Stimulated activated CD8-positive, alpha-beta memory T cell treated with anti-CD3 and anti-CD28 coated beads, Interleukin-7, amount 100 ng/mL, for 4 hours (primary cell): ENCODE measurements at places on chromosomes 2 and 18.
A peak's percentile ranks its signal among the peaks of the same experiment; 100 is the strongest.

DNA sequence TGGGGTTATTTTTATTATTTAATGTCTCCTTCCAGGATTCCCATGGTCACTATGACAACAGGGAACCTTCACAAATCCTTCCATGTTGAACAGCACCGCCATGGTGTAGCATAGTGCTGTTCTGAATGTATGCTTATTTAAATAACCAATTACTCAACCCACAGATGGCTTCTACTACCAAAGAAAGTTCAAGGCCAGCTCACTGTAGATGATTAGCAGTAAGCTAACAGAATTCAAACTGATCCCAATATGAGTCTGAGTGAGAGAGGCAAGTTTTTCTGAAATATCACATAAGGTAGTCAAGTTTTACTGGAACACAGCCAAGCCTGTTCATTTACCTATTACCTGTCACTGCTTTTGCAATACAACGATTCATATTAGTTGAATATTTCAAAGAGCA lies 51.2 kb downstream of the CLASP1 start:
- DNase-seq: no peak

DNA sequence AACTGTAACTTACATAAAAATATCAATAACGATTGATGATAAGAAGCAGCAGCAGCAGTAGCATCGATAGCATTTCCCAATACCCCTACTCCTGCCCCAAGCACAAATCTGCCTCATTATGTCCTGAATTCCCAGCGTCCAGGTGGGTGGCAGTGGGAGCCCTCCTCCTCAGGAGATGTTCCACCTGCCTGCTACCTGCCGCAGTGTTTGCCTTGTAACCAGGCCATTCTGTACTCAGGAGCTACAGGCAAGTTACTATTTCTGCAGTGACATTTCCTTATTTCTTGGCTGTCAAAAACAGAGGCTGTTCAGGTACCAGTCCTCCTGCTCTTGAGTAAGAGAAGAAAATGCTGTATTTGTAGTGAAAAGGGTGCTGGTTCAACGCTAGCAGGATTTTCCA lies 236.4 kb downstream of the CNTNAP5 start:
- DNase-seq: no peak

GRCh38 chr2:58606799-58607198 lies 365.7 kb upstream of the FANCL start:
- DNase-seq: no peak

DNA sequence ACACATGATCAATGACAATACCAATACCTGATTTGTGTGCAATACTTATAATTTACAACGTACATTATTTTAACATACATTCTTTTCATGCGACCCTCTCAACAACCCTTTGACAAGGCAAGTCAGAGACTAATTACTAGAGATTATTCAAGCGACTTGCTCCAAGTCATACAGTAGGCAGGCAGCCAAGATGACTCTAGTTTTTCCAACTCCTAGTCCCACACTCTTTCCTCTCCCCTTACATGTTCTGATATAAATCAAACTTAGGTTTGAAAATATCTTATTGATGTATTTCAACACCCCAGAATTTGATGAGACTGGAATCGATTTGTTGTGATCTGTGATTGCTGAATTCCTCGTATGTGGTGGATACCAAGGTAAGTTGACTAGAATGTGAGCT lies 8.0 kb upstream of the CYP27C1 start:
- no peak for DNase-seq

- no peak for DNase-seq
Observed at GRCh38 chr2:214108598-214108997, 302.3 kb upstream of the VWC2L start.

GRCh38 chr2:180905002-180905401 lies 75.4 kb upstream of the UBE2E3 start:
- no peak for DNase-seq

DNA sequence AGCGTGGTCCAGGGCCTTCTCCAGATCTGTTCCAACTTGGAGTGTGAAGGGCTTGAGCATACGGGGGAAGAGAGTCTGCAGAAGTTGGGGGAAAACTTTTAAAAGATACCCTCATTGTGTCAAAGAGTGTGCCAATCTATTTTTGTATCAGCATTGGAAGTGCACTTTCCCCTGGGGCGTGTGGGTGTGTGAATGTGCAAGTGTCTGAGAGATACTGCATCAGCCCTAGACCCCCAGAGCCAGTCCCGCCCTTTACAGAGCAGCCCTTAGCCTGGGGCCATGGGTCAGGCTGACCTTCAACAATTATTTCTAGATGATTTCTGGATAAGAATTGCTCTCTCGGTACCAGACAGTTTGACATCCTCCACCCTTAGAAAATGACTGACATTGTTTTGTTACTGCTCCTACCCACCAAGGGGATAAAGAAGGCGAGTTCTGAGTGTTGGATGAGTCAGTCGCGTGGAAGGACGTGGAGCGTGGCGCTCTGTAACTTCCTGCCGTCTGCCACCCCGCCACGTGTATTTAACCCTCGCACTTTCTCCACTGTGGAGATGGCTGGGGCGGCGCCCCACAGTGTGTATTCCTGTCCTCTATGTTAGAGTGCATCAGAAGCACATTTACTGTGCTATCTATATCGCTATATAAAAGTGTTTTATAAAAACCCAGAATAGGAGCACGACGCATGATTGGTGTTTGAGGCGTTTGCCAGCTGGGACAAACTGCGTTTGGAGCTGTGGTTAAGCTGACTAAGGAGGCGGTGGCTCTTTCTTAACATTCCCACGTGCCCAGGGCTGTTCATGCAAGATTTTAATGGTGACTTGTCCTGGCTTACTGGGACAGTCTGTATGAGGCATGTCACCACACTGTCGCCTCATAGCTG lies 122.6 kb downstream of the CABLES1 start:
- no peak for DNase-seq

DNA sequence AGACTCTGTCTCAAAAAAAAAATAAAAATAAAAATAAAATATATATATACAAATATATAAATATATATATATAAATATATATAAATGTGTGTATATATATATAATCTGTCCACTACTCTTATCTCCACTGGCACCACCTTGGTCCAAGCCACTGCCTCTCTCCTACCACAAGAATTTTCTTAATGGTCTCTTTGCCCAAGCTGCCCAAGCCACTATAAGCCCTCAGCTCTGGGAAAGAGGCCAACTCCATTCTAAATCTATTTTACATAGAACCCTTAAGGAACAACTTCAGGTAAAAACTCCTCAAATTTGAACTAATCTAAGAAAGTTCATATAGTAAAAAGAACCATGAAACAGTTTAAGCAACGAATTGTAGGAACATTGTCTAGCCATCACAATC lies 45.6 kb upstream of the GREB1L start:
- no peak for DNase-seq

GRCh38 chr2:194271293-194271961 lies 1385.6 kb upstream of the SLC39A10 start:
- no peak for DNase-seq

GRCh38 chr2:158968396-158969161 lies at the start of gene TANC1:
Gene TANC1 (plus strand): TSS chr2:158968640. CDS start chr2:159065911, 97,271 bp downstream.
- DNase-seq: no peak

DNA sequence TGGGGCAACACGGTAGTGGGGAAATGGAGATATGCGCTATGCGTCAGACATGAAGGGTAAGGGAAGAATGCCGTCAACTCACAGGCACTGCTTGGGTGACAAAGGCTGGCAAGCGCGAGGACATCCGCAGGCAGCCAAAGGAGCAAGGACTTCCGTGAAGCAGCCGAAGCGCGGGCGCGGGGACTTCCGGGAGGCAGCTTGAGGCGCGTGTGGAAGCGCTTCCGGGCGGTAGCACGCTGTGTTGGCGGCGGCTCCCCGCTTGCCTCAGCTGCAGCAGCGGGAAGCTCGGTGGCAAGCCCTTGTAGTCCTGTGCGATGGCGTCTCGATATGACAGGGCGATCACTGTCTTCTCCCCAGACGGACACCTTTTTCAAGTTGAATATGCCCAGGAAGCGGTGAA lies at the start of gene PSMA8:
Gene PSMA8, plus strand, starts transcription at position 218 of the 400 bp plus-strand sequence. Its CDS starts 97 bp downstream, at position 315.
- DNase-seq: peak; percentile 59

DNA sequence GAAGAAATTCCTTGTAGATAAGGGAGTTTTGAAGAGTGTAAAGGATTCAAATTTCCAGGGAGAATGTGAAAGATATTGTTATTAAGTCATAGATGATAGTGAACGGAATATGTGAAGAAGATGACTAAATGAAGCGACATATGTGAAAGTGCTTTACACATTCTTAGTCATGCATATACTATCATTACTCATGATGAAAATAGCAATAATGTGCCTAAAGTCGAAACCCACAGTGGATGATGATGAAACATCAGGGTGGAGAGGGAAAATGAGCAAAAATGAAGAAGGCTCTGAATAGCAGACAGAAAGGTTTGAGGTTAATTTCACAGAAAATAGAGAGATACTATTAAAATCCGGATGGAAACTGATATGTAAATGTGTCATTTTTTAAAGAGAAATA lies 1237.1 kb downstream of the LRP1B start:
- DNase-seq: no peak

GRCh38 chr2:43171789-43172188 lies 54.6 kb downstream of the ZFP36L2 start:
- DNase-seq: no peak

- DNase-seq: no peak
Observed at GRCh38 chr2:189337656-189338055, 103.6 kb upstream of the WDR75 start.

DNA sequence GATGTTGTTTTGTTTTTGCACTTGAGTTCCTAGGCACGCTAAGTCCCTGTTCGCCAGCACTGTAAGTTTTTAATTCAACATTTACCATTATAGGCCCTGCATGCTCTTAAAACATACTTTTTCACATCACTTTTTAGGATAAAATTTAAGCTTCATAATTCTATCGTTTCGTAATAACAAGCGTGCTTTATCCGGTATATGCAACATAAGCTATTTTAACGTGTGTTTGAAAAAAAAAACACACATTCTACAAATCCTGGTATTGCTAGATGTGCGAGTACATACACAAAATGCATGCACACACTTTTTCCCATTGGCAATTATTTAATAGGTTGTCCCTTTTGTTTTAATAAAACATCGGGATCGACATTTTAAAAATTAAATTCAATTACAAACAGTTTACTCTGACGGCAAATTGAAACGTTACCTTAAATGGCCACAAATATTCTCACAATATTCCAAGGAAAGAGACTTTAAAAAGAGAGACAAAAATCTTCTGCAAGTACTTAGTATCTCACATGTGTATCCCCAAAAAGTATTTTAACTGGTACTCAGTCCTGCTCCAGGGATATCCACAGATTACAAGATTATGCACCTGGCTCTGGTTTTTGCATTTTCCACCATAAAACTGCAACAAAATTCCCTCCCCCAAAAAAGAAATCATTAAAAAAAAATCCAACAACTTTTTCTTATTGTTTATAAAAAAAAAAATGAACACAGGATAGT lies 1.0 kb upstream of the TCF4 start:
- no peak for DNase-seq

GRCh38 chr2:1951586-1951985 lies 207.3 kb upstream of the PXDN start:
- no peak for DNase-seq

DNA sequence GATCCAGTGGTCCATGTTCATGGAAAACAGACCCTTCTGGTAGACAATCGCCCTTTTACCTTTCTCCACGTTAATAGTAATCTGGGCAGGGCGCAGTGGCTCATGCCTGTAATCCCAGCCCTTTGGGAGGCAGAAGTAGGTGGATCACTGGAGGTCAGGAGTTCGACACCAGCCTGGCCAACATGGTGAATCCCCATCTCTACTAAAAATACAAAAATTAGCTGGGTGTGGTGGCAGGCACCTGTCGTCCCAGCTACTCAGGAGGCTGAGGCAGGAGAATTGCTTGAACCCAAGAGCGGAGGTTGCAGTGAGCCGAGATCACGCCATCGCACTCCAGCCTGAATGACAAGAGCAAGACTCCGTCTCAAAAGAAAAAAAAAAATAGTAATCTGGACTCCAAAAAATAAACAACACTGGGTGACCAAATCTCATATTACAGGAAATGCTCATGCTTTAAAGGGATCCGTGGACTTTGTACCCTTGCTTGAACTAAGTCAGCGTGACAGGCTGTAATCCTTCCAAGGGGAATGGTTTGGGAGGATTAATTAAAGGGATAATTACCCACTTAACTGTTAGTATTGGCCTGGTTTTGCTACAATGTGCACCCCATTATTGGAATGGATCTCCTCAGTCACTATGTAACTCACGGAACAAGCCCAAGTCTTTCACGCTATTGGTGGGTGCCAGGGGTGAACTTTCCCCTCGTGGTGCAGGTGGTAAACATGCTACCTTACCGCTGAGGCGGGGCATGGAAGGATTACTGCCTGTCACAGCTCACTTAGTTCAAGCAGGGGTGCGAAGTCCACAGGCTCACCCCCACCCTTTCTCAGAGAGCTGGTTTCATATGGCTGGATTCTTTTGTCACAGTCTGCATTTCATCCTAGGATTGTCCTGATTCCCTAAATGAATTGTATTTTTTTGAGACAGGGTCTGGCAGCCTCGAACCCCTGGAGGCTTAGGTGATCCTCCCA lies 36.7 kb downstream of the PROC start:
- DNase-seq: no peak

- no peak for DNase-seq
Observed at GRCh38 chr2:152571048-152571766, 146.1 kb downstream of the PRPF40A start.

GRCh38 chr2:200373973-200374416 lies 67.5 kb downstream of the SPATS2L start:
- no peak for DNase-seq

DNA sequence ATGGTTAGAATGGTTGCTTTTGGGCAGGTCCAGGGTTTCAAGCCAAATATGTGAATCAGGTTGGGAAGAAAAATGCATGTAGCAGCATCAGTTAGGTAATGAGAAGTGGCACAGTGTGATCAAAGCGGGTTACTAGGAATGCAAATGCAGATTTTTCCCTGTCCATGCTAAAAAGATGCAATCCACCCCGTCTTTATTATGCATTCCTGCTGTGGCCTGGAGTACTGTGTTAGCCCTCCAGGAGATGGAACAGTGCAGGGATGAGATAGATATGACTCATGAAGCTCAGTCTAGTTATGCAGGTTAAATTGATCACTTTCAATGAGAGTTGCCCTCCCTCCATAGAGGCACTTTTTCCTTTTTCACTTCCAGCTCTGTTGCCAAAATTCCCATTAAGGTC lies 283.8 kb downstream of the CTNNA2 start:
- DNase-seq: no peak

DNA sequence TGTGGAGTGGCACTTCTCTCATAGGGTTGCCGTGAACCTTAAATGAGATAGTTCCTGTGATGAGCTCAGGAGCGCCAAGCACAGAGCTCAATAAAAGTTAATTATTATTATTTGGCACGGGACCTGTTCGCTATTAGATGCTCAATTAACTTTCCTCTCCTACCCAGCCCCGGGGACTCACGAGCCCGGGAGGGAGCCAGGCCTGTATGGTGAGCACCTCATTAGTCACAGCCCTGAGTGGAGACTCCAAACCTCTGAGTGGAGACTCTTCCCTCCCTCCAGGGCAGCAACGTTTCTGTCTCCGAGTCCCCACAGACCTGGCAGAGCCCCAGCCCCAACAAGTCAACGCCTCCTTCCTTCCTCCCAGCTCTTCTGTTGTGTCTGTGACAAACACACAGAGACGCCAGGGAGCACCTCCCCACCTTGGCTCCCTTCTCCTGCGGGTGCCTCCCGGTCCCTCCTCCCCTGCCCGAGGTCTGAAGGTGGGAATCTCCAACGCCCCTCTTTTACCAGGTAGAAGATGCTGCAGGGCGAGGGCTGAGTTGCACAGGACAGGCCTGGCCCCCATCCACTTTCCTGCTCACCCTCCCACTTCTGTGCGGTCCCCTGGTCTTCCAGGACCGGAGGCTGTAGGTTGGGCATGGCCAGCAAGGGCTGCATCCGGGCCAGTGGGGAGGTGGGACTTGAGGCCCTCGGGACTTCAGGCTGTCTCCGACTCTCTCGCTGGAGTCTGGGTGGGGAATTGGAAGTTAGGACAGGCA lies 52.7 kb upstream of the ODC1 start:
- DNase-seq: no peak
